ENCODE measurements at places on chromosomes 1 and 21. TPM values are rescaled to one million over a fixed set of nuclear protein-coding genes. Genes with fewer than 3 reads are reported as not detected.
A peak's percentile ranks its signal among the peaks of the same experiment; 100 is the strongest.

Gene RBM11
- 3.9 TPM for total RNA-seq

Gene SERINC2
- total RNA-seq: 117 TPM

Gene OR2L5
- not detected for total RNA-seq

Gene MCOLN2
- 3.1 TPM for total RNA-seq

Gene KCNJ6
- total RNA-seq: 0.28 TPM

Gene SSBP3
- 6.5 TPM for total RNA-seq

Gene PRKAA2
- total RNA-seq: 1.0 TPM

Gene HMCN1
- total RNA-seq: 0.12 TPM

Gene RPTN
- not detected for total RNA-seq

Gene AIM2
- total RNA-seq: not detected

Gene SIPA1L2
- total RNA-seq: 18.3 TPM

Gene DCLRE1B
- total RNA-seq: 8.1 TPM

DNA sequence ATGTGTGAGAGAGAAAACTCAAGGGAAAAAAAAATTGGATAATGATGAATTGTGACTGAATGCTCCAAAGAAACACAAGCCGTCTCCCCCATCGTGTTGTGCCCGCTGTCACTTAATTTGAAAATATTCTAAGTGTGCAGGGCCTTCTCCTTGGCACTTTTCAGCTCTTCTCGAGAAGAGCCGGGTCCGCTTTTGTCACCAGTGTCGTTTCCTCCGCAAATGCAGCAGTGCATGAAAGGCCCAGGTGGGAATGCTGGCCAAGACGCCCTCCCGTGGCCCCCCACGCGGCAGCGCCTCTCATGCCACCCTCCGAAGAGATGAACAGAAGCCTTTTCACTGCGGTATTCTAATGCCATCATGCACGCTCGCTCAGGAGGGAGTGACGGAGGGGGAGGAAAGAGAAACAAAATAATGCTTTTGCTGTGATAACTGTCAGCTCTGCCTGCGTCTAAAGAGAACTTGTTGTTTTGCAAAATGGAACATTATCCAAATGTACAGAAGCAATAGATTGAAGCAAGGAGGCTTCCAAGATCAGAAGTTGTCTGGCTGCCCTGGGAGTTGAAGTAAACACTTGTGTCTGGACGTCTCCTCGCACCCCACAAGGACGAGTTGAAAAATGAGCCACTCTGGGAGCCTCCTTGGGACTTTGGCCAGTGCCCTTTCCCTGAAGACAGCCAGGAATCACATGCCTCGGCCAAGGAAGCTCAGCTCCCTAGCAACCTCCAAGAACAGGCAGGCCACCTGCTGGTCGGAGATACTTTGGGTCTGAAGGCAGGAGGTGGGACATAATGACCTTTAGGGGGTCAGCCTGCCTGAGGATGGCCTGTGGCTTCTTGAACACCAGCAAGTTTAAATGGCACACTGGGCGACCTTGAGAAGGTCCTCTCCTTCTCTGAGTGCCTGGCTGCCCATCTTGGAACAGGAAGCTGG, 166.1 kb upstream of the ZC3H12A start:
- DNase-seq: no peak

DNA sequence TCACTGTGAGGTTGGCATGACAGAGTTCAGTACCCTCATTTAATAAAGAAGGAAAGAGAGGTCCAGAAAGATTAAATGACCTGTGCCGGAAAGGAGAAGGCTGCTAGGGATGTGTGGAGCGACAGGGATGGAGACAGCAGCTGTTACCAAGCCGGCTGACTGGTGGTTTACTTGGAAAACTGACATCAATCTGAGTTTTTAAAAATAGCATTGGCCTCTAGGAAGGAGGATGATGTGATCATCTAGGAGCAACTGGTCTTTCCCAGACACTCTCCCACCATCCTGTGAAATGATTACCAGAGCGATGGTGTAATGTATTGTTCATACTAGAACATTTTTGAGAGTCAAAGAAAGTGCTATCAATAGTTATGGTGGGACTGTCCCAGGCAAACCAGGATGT, 154.4 kb downstream of the ZSCAN20 start:
- DNase-seq: no peak

- no peak for DNase-seq
These were observed 41.5 kb downstream of the PTPRC start for GRCh38 chr1:198680174-198680875.

DNA sequence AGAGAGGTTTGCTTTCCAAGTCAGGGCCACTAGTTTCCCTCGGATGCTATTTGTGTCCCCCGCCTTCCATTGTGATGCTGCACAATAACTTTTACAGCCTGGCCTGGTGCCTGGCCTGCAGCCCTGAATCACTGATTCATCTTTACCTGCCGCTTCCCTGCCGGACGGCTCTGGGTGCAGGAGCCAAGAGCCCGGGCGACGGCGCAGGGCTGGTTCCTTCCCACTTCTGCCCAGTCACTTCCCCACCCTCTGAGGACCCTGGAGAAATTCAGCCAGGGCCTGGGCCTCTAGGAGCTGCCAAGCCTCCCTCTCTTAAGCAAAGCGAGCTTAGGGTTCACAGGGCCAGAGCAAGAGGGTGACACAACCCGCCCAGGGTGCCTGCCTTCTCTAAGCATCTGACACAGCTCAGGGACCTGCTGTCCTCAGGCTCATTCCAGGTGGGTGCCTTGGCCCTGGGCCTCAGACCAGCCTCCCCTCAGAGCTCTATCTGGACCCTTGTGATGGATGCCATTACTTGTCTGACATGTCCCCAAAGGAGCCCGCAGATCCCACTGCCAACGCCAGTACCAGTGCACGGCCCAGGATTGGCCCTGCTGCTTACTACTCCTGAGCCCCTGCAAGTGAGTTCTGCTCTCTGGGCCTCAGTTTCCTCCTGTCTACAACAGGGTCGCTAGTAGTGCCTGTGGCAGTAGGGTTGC, 381.0 kb upstream of the VAMP3 start:
- peak; percentile 37 for DNase-seq

- no peak for DNase-seq
These were observed 481.0 kb upstream of the CAMK1G start for GRCh38 chr1:209102531-209102930.

DNA sequence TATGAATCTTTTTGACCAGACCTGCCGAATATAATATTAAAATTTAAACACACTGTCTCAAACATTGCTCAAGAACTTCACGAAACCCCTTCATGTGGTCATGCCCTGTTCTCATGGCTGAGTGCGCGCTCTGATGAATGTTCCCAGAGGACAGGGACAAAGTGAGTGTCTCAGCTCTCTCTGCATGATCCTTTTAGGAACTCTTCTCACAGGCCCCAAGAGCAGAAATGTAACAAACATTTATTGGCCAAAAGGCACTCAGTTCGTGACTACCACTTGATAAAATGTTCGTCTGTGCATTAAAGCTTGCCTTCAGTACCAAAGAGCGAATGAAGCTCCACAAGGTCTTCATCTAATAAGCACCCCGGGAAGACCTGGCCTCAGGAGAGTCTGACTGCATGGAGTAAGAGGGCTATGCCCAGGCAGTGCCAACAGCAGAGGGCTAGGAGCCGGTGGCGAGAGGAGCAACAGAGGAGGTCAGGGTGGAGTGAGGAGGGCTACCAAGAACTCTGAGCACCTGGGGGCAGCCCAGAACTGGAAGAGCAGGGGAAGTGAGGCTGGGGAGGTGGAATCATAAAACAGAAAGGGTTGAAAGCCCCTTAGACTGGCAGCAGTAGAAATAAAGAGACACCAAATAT, 171.1 kb downstream of the RHOU start:
- DNase-seq: no peak
